GM23338 (cell line): ENCODE measurements at places on chromosomes 12 and 14.

DNA sequence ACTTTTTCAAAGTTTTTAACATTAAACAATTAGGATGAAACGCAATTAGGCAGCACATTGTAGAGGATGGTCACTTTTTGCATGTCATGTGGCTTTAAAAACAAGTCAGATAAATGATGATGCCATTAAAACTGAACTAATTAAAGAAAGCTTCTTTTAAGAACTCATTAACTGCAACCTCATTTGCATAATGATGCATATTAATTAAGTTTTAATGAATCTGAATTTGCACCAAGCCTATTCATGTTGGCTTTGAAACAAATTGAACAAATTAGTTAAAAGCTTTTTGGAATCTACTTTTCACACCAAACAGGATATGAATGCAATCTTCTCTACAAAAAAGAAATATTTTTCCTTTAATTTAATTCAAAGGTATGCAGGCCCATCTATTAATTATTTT, 499.0 kb downstream of the VRK1 start:
- DNase-seq, result no peak

DNA sequence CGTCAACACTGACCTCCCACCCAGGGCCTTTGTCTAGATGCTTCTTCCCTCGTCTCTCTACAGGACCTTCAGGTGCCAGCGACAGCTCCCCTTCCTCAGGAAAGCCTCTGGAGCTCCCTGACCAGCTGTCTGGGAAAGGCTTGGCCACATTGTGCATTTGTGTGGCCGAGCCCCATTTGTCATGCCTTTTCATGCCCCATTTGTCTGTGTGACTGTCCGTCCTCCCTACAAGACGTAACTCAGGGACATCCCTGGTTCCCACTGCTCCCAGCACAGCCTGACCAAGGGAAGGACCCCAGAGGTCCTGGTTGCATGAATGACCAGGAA, 23.8 kb downstream of the ZFYVE21 start:
- no peak for DNase-seq

DNA sequence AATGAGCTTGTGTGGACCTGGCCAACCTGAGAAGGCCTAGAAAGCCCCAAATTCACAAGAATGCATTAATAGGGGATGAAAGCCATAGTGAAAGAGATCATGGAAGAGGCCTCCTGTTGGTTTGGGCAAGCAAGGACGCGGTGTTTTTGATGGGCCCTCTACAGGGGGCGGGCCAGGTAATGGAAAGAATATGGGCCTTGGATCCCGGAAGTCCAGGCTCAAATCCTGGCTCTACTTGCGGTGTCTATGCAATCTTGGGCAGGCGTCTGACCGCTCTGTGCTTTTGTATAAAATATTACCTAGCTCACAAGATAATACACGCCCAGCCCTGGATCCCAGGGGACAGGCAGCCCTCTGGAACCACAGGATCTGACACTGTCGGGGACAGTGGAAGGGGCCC, 41.1 kb upstream of the CLMN start:
- DNase-seq, result peak; percentile 59

DNA sequence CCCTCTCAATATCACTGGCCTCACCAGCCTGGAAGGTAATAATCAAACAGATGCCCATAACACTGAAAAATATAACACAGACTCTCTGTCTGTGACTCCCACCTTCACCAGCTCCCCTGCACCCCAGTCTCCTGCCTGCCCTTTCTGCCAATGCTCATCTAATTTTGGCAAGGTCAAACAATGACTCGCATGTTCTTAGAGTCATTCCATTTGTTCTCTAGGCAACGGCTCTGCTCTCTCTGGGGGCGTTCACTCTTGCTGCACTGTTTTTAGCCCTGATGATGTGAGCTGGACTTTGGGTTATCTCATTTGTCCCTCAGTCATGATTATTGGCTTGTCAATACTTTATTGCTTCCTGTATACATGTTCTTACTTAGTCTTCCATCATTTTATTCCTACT, 691.8 kb downstream of the FLRT2 start:
- DNase-seq, result peak; percentile 15

- DNase-seq, result no peak
Measured at GRCh38 chr12:118536306-118536906, 160.1 kb downstream of the SUDS3 start.

GRCh38 chr12:45302621-45303369, 86.9 kb downstream of the ANO6 start:
- DNase-seq, result no peak

DNA sequence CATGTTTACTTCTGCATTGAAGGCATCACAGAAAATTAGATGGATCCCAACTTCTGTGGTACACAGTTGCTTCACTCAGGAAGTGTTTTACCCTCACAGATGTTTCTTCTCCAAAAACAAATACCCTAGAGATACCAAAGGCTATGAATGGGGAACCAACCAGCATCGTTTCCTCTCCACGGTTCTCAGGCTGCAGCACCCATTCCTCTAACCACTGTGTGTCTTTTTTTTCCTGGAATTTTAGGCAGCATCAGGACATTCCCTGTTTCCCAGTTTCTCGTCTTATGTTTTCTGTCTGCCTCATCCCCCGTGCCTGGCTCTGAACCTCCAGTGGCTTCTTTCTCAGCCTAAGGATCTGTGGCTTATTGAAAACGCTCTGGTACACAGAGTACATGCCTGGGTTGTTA, 72.0 kb upstream of the TBX5 start:
- no peak for DNase-seq

GRCh38 chr12:111409780-111410430, 4.2 kb downstream of the SH2B3 start:
- no peak for DNase-seq
